HCT116 (cell line): ENCODE measurements at places on chromosomes 6 and 20.

- DNase-seq, result no peak
These were observed 4.3 kb downstream of the CEBPB start for GRCh38 chr20:50194831-50195523.

- no peak for DNase-seq
These were observed 319.4 kb downstream of the HTR1B start for GRCh38 chr6:77143659-77144447.

GRCh38 chr20:37504404-37505096 lies 16.5 kb upstream of the NNAT start:
- no peak for DNase-seq

DNA sequence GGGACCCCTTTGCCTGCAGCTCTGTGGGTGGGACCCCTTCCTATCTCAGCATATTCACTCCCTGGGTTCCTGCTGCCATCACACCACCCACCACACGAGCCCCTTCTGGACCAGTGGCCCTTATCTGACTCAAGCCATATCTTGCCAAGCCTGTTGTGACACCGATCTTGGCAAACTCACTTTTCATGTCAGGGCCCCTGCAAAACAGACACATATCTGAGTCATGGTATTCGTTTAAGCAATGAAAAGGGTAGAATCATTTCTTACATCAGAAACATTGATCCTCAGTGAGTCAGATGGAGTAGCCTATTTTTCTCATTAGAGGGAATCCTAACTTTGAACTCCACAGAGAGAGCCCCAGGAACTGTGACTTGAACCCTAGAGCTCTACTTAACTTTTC lies 10.6 kb downstream of the RAET1E start:
- DNase-seq, result no peak

DNA sequence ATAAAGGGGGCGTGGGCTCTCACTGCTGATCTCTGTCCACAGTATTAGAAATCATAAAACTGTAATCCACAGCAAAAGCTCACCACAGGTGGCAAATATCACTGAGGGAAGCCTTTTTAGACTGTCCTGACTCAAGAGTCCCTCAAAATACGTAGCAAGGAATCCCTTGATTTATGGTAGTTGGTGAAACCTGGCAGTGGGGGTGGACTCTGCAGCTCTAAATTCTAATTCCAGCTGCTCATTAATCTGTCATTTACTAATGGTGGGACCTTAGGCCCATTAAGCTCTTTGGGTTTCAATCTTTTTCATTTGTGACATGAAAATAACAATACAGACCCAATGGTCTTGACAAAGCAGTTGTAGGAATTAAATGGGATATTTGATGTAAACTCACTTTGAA lies 32.3 kb downstream of the GMDS start:
- DNase-seq, result no peak

DNA sequence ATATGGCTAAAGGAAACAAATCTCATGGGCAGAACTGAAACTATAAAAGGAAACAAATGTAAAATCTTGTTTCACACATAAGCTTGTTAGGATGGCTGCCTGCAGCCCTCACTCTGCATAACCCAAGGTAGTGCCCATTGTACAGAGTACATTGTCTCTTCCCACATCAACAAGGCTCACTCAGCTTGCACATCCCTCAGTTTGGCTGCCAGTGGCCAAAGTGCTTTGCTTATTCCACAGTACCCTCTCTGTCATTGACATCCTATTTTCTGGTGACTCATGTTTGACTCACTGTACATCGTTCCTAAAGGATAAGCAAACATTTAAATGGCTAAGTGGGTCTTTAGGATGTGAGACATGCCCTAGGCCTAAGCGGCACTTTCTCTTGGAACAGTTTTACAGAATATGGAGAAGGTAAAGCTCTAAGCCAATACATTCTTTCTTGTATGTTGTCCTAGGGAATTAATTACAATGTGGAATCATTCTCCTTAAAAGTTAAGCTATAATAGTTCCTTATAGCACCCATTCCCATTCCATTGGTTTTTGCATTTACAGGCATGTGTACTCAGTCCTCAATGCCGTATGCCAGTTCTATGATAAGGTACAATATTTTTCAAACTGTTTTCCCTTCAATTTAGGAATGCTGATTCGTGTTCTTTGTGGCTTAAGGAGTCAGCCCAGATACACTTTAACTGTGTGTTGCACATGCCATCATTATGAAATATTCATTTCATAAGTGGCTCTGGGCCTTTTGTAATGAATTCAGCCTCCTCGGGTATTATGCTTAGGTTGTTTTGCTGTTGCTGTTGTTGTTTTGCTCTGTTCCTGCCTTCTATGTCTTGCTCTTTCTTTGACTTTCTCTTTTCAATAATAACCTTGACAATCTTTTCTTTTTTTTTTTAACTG lies 5.5 kb downstream of the ANKEF1 start:
- peak; percentile 50 for DNase-seq

DNA sequence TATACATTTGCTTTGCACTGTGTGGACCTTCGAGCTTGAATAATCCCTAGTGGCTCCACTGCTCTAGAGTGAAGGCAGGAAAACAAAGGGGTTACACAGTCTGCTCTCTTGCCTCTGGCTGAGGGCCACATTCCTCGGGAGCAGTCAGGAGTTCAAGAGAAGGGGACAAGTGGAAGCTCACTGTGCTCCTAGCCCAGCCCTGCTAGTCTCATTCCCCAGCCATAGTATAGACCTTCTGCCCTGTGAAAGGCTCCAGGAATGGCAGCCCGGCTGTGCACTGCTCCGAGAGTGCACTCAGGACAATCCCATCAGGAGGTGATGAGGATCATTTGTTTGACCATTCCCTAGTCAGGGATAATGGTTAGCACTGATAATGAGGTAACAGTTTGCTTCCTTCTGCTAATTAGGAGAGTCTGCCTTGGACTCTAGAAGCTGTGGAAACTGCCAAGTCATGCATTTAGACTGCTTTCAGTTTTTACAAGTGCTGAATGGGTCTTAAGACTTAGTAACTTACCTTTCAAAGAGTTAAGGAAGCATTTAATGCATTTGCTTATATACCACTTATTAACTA lies 8.5 kb downstream of the IYD start:
- DNase-seq, result no peak

GRCh38 chr20:32396646-32397160 lies 38.6 kb downstream of the ASXL1 start:
- DNase-seq, result no peak

DNA sequence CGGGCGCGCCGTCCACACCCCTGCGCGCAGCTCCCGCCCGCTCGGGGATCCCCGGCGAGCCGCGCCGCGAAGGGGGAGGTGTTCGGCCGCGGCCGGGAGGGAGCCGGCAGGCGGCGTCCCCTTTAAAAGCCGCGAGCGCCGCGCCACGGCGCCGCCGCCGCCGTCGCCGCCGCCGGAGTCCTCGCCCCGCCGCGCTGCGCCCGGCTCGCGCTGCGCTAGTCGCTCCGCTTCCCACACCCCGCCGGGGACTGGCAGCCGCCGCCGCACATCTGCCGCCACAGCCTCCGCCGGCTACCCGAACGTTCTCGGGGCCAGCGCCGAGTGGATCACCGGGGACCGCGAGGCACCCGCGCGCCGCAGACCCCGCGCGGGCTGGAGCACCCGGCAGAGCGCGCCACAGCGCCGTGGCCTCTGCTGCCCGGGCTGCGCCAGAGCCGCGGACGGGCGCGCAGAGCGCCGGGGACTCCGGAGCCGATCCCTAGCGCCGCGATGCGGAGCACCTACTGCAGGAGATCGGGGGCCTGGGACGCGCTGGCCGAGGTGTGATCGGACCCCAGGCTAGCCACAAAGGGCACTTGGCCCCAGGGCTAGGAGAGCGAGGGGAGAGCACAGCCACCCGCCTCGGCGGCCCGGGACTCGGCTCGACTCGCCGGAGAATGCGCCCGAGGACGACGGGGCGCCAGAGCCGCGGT lies at the start of gene BMP2:
TSS of gene BMP2 (plus strand) at position 151 of the 692 bp plus-strand sequence. CDS start 2,441 bp downstream, outside the sequence.
- DNase-seq, result no peak

GRCh38 chr6:100704961-100705360 lies 176.2 kb downstream of the ASCC3 start:
- no peak for DNase-seq

DNA sequence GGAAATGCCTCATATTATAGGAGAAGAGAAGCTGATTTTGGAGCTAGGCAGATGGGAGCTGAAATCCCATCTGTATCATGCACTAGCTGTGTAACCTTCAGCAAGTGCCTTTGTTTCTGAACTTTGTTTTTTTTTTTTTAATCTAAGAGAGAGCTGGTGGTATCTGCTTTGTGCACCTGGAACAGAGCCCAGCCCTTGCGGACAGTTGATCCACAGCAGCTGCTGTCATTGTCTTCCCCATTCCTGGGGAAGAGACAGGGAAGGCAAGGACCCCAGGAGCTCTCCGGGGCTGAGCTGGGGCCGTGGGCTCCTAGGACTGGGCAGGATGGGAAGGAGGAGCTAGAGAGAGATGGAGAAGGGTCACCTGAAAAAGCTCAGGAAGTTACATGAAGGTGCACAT lies 92.1 kb downstream of the SYNJ2 start:
- no peak for DNase-seq

DNA sequence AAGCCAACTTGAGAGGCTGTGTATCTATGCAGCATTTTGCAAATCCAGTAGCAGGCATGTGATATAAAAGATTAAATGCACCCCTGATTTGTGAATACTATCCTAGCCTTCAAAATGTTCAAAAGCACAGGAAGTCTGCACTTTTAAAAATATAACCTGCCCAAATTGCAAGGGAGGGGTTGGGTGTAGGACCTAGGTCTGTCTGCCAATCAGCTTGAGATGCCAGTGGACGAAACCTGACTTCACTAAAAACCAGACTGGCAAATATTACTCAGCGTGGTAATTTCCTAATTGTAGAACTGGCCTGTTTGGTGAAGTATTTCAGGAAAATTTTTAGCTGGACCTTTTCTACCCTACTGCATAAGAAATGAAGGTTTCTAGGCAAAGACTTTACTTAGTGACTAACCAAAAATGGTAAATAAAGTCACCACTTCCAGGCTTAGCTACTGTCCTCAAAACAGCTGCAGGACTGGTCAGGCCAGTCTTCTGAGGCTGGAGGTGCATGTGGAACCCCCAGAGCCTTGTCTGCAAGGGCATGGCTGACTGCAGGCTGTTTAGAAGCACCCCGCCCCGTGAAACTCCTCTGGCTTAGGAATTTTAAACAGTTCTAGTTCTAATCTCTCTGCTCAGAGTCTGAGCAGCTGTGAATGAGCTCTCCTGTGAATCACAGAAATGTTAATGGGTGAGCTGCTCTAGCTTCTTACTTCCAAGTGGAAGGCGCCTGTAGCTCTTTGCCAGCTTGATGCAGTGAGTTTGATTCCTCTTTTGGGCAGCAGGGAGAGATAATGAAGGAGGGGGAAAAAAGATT lies 104.4 kb upstream of the ESR1 start:
- DNase-seq, result no peak

DNA sequence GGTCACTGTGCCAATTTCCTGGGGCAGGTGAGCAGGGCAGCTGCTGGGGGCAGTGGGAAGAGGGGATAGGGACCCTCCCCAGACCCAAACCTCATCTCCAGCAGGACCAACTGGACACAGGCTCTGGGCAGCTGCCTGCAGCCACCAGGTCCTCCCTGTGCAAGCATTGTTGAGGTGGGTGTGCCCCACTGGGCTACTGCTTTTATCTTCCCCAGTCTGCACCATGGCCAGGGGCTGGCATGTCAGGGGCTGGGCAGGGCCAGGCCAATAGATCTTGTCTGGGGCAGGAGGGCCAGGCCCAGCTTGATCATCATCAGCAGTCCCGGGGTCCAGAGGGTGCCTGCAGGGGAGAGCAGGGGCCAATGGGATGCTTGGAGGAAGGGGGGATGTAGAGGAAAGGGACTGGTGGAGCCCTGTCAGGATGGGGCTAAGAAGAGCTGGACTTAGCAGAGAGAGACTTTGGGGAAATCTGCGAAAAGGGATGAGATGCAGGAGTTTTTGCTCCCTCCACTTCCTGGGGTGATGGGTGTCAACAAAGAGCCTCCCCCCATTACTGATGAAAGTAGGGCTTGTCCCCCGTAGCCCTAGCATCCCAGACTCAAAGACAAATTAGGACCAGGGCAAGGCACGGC lies 5.7 kb downstream of the EBF4 start:
- DNase-seq, result no peak

DNA sequence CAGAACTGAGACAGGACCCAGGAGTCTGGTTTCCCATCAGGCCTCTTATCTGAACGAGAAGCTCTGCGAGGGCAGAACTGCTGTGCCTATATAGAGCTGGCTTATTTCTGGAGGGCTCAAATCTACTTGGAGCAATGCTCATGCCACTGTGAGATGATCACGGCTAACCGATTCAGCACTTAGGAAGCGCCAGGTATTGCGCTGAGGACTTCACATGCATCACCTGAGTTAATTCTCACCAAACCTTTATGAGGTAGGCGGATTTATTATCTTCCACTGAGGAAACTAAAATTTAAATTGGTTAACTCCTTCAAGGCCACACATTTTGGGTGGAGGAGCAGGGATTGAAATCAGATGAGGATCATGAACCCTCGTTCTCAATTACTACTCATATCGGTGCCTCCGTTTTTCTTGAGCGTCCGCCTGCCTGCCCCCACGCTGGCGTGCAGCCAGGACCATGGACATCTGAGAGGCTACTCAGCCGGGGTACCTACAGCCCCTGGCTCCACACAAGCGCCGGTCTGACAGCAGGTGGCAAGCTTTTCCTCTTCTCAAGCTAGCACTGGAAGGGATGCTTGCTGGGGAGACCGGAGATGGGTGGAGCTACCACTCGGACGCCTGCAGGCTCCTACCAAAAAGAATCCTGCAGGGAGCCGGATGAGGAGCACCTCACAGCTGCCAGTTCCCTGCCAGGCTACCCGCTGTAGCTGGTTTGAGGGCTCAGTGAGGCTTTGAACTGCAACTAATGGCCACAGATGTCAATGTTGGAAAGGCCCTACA lies 1.0 kb upstream of the PCIF1 start:
- peak; percentile 66 for DNase-seq

GRCh38 chr20:4220756-4221155 lies 205.4 kb upstream of the RNF24 start:
- DNase-seq, result no peak

DNA sequence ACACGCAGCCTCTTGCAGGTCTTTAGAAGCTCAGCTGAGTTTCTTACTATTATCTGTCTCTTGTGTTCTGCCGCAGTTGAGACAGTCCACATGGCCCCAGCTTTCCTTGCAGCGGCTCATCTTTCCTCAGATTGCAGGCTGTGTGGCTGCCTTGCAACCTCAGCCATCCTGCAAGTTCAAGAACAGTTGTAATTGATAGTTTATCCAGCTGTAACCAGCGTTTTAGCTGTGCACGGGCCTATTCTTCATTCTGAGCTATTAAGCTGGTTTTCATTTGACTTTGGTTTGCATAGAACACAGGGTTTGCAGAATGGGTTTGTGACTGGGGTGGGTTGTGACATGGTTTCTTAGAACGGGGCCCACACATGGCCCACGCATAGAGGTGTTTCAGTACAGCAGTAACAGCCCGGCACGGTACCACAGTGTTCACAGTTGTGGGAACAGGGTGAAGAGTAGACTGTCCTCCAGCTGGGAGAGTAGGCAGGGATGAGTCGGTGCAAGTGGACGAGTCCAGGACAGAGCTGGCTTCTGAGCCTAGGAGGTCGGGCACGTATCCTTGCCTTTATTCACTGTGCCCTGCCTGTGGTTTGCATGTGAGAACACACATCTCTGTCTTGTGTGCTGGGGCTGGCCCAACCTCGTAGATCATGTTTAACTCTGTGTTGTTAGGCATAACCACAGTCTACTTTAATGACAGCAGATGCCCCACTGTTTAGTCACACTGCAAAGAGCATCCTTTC lies 89.2 kb downstream of the RPP40 start:
- DNase-seq, result no peak
